ENCODE measurements at places on chromosomes 13 and 19.

GRCh38 chr19:48738557-48739403 is 1.6 kb downstream of the RASIP1 start:
- DNase-seq: peak; percentile 94

DNA sequence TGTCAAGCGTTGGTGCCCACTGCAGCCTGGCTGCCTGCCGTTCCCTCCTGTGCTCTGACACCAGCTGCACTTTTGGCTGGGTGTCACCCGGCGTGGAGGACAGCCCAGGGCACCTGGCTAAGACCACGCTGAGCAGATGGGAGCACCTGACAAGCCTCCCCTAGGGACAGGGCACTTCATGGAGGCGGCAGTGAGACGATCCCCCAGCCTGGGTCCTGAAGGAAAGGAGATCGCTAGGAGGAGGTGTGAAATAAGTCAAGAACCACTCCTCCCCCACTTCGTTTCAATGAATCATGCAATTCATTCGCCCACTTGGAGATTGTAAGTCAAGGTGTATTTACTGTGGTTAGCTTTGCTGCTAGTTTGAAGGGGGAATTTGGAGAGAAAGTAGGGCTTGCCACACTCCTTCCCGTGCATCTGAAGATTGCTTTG is 38.8 kb downstream of the VSTM2B start:
- DNase-seq: no peak

GRCh38 chr13:26920614-26921355 is 160.2 kb upstream of the GPR12 start:
- no peak for DNase-seq

- DNase-seq: no peak
These were observed 17.3 kb downstream of the MPHOSPH8 start for GRCh38 chr13:19650742-19651141.

DNA sequence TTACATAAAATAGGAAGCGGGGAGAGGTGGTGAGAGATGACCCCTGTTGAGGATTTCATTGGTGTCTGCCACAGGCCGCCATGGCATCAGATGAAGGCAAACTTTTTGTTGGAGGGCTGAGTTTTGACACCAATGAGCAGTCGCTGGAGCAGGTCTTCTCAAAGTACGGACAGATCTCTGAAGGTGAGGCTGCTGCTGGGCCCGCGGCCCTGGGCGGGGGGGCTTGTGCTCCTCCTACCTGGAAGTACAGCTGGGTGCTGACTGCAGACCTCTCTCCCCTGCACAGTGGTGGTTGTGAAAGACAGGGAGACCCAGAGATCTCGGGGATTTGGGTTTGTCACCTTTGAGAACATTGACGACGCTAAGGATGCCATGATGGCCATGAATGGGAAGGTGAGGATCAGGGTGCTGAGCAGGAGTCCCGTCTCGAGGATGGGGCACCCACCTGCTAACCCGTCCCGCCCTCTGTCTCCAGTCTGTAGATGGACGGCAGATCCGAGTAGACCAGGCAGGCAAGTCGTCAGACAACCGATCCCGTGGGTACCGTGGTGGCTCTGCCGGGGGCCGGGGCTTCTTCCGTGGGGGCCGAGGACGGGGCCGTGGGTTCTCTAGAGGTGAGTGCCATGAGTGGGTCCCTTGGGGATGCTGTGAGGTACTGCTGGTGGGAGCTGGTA is 1.9 kb downstream of the CIRBP start:
- no peak for DNase-seq

DNA sequence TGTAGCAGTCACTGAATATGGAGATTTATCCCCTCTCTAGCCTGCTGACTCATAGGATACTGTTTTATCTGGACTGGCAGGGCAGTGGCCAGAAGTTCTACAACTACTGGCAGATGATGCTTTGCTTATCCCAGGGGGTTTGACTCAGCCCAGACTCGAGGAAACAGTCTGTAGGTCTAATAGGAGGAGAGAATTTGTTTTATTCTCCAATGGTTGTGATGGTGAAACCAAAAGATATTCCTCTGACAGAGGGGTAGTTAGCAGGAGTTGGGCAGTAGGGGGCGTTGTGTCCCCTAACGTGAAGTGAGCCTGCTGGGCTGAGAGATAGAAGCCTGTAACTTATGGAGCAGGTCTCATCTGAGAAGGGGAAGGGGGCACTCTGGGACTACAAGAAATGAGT is 74.9 kb downstream of the WTIP start:
- no peak for DNase-seq

DNA sequence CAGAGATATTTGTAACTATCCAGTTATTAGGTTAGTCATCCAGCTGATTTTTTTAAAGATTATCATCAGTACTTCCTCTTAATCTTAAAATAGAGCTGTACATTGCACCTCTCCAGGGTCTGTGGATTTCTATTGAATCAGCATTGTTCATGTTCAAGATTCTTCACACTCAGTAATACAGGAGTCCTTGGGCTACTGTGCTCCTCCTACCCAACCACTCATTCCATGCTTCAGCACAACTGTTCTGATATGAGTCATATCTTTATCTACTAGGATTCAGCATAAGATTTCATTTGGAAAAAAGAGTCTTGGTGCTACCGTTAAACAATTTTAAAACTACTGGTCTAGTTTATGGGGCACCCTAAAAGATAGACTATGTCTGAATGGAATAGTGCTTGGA is 357.8 kb downstream of the DCT start:
- no peak for DNase-seq

GRCh38 chr13:83136660-83137059 is 745.6 kb downstream of the SLITRK1 start:
- DNase-seq: no peak

- DNase-seq: peak; percentile 55
These were observed 666 bp downstream of the POMP start for GRCh38 chr13:28659621-28659970.

GRCh38 chr13:20682061-20682460 is 21.4 kb upstream of the IL17D start:
- no peak for DNase-seq

- DNase-seq: no peak
These were observed 34.0 kb downstream of the VAV1 start for GRCh38 chr19:6806488-6806887.

DNA sequence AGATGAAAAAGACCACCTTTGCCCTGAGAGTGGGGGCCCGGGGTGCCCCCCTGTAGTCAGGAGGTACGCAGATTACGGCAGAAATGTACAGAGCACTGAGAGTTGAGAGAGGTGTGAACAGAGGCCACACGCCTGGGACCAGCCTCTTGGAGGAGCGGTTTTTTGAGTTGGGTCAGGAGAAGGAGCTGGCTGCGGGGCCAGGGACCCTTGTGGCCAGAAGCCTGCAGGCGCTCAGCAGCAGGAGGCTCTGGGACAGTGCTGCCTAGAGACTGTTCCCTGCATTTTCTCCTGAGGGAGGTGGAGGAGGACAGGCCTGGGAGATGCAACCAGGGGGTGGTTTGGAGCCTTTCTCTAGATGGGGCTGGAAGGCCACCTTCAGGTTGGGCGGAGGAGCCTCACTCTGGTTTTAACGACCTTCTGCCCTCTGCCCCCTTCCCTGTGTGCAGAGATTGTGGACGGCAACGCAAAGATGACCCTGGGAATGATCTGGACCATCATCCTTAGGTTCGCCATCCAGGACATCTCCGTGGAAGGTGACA is 39.7 kb downstream of the CAPN12 start:
- DNase-seq: no peak

GRCh38 chr13:109415057-109415456 is 371.3 kb downstream of the IRS2 start:
- DNase-seq: no peak

GRCh38 chr13:23777575-23777870 is 111.7 kb downstream of the MIPEP start:
- DNase-seq: no peak

GRCh38 chr19:2254064-2254872 is 1.9 kb downstream of the JSRP1 start:
- no peak for DNase-seq

- DNase-seq: no peak
These were observed 1.3 kb downstream of the KLF16 start for GRCh38 chr19:1862068-1862423.

DNA sequence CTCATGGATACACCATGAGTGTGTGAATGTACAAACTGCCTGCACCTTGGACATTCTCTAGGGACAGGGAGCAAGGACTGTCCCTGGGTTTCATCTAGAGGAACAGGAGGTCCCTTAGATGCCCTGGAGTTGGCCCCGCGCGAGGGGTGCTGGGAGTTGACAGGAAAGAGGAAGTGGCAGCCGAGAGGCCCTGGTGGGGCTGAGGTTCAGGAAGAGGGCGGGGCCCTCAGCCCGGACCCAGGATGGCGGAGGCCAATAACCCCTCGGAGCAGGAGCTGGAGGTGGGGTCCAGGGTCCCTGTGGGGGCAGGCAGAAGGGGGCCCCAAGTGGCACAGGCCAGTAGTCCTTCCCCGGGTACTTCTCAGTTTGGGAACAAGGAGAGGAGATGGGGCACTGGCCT is 6.9 kb downstream of the PKN1 start:
- DNase-seq: peak; percentile 79

DNA sequence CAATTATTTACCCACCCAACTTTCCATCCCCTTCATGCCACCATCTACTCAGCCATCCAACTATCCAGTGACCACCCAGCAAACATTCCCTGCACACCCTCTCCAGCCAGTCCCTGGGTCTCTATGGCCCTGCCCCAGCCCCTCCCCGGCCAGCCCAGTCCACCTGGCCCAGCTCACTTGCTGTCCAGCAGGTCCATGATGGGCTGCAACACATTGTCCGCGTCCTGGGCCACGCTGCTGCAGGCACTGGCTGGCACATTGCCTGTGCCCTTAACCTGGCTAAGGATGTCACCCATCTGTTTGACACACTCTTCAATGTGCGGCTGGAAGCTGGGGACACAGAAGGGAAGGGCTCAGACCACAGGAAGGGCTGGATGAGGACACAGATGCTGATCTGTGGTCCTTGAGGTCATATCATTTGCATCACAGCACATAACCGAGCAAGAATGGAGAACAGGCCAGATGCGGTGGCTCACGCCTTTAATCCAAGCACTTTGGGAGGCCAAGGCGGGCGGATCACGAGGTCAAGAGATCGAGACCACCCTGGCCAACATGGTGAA is 61.6 kb downstream of the UNC13A start:
- DNase-seq: no peak

GRCh38 chr19:41997121-41997850 is 3.3 kb upstream of the ATP1A3 start:
- DNase-seq: peak; percentile 37

- DNase-seq: no peak
These were observed 18.0 kb downstream of the ZNF574 start for GRCh38 chr19:42093926-42094325.

- no peak for DNase-seq
These were observed 26.8 kb downstream of the CLDN10 start for GRCh38 chr13:95579303-95579702.

DNA sequence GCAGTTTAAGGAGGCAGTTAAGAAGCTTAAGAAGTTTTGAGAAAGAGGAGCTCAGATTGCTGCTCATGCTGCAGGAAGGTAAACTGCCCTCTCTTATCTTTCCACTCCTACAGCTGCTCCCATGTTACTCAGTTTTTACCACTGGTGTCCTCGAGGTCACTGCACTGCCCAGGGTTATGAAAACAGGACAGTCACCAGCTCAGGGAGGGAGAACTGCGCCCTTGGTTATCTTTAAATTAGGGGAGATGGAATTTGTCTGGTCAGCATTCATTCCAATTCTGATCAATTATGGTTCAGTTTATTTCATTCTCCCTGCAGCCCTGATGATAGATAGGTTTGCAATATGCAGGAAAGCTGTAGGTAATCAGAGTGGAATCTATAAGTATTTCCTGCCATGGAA is 10.8 kb upstream of the SLC46A3 start:
- no peak for DNase-seq

DNA sequence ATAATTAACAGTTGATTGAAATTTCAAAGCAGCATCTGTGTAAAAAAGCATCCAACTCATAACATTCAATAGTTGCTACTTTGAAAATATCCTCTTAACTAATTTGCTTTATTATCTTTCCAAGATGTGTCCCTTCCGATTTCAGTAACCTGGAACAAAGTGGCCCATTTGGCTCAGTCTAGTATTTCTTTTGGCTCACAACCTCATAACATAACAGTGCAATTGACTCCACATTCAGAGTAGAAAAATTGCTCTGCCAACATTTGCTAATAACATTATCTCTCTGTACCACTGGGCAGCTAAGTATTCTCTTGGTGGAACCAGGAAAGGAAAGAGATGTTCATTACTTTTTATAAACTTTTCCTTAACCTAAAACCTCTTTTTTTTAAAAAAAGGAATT is 571.1 kb upstream of the ARGLU1 start:
- no peak for DNase-seq

GRCh38 chr13:97341135-97341534 is 92.8 kb upstream of the RAP2A start:
- no peak for DNase-seq

GRCh38 chr13:101026736-101027398 is 352.3 kb upstream of the TMTC4 start:
- no peak for DNase-seq

- peak; percentile 46 for DNase-seq
These were observed 12.4 kb downstream of the MAST3 start for GRCh38 chr19:18109733-18110608.

DNA sequence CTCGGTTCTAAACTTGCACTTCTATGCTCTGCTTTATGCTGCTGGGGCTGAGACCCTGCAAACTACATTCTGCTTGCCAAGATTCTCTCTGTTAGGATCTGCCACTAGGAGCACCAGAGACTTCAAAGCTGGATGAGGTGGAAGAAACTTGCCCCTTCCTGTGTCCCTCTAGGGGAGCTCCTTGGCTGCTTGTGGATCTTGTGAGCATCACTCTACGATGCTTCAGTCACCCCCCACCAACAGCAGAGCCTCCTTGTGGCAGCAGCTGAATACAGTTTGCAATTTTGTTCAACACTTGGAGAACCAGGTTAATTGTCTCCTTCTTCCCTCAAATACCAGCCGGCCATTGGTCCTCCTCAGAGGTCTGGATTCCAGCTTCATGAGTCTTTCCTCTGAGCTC is 310.6 kb downstream of the FGF14 start:
- no peak for DNase-seq

- DNase-seq: no peak
These were observed 28.5 kb downstream of the CCNE1 start for GRCh38 chr19:29840066-29840950.

DNA sequence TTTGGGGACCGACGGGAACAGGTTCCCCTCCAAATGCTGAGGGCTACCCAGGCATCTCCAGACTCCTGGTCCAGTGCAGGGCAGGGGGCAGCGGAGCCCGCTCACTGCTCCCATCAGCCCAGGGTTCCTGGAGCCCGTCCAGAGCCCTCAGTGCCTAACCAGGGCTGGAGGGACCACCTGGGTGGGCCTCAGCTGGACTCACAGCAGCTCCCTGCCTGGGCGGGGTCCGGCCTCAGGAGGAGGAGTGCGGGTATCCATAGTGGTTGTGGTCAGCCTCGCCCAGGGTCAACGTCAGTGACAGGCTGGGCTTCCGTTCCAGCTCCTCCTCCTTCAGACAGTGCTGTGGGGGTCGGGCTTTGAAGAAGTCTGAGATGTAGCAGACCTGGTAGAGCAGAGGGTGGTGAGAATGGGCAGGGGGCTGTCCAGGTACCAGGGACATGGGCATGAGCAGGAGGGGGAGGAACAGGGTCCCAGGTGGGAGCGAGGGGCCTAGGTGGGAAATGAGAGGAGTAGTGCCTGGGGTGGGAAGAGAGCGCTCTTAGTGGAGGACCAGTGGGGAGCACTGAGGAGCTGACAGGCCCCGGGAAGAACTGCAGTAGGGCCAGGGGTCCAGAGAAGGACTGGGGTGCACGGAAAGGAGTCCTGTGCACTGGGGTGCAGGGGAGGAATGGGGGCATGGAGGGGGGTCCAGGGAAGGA is 9.9 kb downstream of the PLPP2 start:
- DNase-seq: no peak

All from CD4-positive, alpha-beta T cell treated with Interleukin-12 subunit alpha and Interleukin-12 subunit beta, for 1 hour (primary cell).